ENCODE measurements at places on chromosomes 11 and 22. TPM values are rescaled to one million over a fixed set of nuclear protein-coding genes. Genes with fewer than 3 reads are reported as not detected.

DNA sequence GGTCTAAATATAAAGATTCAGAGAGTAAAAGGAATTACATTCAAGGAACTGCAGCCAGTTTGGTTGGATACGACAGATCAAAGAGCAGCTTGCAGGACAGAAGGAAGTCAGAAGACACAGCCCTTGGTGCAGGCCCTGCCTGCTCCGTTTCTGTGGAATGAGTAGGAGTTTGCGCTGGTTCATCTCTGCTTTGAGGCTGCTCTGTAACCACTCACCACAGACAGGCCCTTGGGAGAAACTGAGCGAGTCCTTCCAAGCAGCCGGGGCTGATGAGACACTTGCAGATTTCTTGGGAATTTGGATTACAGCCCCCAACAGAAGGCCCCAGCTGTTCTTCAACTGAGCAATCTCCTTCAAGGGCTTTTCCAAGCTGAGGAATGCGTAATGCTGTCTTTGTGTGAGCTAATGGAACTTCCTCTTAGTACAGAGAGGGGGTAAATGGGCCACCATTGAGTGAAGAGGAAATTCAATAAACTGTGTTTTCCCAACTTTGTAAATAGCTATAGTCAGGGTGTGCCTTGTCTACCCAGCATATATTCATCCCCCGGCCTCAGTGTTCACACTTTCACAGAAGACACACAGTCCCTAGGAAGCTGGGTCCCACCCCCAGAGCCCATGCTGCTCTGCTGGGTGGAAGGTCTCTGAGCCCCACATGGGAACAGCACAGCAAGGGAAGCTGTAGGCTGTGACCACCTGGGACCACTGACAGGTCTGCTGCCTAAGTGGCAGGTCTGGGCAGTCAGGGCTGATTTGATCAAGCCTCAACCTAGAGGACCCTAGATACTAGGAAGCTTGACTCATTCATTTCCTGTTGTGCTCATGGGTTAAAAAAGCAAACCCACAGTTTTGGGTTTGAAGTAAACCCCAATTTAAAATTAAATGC, 16.6 kb downstream of the IL10RA start:
- no peak for DNase-seq

GRCh38 chr11:96205460-96205809, 137.6 kb downstream of the MAML2 start:
- DNase-seq: no peak

DNA sequence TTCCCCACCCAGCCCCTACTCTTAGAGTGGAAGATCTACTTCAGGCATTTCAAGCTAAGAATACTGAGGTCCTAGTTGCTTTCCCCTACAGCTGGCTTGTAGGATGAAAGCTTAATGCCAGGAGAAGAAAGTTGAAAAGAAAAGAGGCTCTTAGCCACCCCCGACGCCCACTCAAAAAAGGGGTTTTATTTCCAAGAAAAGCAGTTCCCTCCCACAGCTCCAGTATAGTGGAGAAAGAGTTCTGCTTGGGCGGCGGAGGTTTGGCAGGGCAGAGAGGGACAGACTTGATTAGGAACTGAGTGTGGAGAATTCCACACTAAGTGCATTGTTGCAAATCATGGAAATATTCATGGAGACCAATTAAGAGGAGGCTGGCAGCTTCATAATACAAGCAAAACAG, 470.9 kb downstream of the ETS1 start:
- DNase-seq: no peak

DNA sequence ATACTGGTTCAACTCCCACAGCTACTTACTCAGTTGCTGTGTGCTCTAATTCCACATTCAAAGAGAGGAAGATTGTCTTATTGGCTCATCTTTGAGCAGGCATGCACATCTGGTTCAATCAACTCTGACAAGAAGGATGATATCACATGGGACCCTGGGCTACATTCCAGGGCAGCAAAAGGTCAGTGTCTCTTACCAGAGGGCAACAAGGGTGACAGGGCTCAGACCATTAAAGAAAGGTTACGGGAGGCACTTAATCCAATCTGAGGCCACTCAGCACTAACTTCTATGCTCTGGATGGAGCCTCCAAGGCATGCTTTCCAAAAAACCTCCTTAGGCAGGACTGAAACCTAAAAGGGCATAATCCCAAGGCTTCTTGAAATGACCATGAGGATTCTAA, 549.4 kb upstream of the API5 start:
- DNase-seq: no peak

DNA sequence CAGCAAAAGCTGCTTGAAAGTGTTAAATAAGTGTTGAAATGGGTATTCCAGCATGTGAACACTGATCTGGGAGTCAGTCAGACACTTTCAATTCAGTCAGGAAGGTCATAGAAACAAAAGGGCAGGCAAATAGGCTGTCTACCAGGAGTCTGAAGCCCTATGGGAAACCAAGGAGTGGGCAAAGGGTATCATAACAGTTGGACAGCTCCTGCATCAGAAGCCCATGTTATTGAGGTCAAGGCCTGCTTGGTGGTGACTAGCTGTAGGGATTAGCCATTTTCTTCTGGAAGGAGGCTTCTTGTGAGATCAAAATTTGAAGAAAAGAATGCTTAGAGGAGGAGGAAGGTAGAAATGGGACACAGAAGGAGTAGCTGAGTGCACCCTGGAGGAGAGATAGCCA, 97.3 kb downstream of the STIM1 start:
- no peak for DNase-seq

The SLC6A5 gene
- not detected for polyA plus RNA-seq

Measured in naive B cell (primary cell).